ENCODE measurements at places on chromosomes 1 and 21.

DNA sequence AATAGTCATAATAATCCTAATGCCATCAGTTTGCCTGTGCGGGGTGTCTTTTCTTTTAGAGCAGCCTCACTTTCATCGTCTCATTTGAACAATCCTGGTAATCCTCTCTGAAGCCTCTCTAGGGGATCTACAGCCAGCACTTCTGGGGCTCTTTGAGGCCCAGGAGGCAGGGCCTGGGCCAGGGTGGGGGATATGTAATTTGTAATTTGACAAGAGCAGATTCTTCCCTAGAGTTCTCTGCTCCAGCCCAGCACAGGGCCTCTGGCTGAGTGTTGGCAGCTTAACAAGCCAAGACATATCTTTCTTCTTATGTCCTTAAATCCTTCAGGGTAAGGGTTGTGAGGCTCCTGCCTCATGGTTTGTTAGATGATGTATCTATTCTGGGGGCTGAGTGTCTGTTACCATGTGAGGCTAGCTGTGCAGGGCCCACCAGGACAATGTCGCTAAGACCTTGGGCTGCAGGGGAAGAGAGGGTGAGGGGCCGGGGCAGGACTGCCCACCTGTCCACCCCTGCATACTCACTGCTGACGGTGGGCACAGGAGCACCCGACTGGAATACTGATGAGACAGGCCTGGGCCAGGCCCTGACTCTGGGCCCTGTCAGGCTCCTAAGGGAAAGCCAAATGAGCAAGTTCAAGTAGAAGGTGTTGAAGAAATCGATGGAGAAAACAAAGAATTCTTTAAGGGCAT lies 45.3 kb upstream of the PARP1 start:
- DNase-seq = no peak

GRCh38 chr1:76260279-76260678 lies 185.7 kb downstream of the ST6GALNAC3 start:
- DNase-seq = peak; percentile 57

GRCh38 chr1:50774759-50775351 lies 185.2 kb downstream of the FAF1 start:
- DNase-seq = peak; percentile 80

DNA sequence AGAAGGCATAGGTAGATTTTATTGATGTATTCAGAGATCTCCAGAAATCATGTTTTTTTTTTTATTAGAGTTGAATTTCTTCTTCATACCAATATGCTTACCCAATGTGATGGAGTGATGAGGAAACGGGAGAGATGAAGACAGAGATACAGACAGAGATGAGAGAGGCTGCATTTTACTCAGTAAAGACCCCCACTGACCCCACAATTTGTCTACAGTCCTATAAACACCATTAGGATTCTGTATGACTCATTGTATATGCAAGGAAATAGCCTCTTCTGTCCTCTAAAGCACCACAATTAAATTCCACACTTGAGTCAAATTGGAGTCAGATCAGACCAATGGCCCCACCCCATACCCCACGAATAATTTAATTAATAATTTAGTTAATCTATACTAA lies 44.0 kb downstream of the RUNX1 start:
- no peak for DNase-seq

DNA sequence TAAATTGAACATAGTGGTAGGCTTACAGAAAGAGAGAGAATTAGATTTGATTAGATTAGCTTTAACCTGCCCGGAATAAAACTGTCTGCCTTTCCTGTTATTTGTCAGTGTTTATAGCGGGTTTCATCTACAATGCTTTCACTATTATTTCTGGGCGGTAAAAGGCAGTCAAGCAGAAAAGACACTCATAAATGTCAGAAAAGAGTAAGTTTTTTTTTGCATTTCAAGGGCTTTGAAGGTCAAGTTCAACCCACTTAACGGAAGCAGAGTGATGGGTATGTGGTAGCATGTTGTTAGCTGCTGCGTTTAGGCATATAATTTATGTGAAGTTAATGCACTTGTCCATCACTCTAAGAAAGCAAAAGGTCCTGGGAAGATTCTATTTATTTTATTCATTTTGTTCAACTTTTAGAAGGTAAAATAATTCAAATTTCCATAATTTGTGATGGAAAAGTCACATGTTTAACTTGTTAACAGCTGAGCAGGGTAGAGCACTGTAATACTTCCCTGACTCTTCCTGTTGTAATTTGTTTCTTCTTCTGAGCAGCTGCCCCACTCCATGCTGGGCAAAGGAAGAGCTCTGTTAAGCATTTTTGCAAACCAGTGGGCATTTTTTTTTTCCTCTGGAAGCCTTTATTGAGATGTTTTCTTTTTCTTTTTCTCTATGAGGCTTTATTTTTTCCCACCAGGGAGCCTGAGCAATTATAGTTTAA lies 220.1 kb downstream of the ST6GALNAC3 start:
- DNase-seq = no peak

DNA sequence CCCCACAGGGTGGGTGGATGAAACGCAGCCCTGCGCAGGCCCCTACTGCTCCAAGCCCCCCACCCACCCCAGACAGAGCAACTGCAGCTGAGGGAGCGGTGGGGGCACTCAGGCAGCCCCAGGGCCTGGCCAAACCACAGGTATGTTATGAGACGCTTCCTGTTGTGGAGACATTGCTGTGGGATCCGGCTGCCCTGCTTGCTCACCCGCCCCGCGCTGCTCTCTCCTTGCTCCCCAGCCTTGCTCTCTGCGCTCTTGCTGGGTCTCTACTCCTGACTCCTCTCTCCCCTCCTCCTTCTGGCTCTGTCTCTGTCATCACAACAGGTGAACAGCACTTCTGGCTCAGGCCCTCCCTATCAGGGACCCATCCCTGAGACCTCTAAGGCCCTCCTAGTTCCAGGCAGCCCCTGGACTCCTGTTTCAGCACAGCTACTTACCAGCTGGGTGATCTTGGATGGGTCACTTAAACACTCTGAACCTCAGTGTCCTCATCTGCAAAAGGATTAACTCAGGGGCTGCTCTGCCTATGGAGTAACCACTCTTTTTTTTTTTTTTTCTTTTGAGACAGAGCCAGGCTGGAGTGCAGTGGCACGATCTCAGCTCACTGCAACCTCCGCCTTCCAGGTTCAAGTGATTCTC lies 15.9 kb downstream of the COL8A2 start:
- peak; percentile 35 for DNase-seq

Measured in hematopoietic multipotent progenitor cell treated with erythropoietin and hydrocortisone succinate and interleukin-3 and kit ligand, for 4 days (in vitro differentiated cells).